ENCODE measurements at places on chromosomes 4 and X.

- no peak for DNase-seq
- no peak overlapping the region for H3K27ac ChIP-seq
- H3K4me3 ChIP-seq: no peak overlapping the region
- peaks cover 18% of the 10 kb centered on the region for H3K4me1 ChIP-seq
These were observed 206.6 kb upstream of the GYPA start for GRCh38 chr4:144347121-144347520.

DNA sequence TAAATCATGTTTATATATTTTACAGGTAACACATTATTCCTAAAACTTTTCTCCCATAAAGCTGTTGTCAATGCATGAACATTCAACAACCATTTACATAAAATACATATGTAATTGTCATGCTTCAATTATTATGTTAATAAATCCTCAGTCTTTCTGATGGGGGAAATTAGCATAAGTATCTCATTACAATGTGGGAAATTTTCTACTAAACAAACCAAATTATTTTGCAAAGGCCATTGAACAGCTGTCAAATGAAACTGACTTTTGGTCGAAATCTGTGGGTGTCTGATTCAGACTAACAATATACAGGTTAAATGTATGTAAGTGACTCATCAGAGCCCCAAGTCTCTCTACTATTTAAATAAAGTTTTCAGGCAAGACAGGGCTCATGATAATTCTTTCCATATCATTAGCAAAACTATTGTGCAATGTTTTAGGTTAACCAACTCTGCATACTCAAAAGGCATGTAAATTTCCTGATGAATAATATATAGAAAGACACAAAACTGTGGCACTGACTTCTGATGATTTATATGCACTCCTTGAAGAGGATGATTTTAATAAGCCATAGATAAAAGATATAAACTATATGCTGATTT is 795.3 kb upstream of the AADAT start:
- H3K27me3 ChIP-seq: peaks cover 2% of the 10 kb centered on the region
- H3K36me3 ChIP-seq: no peaks in the 10 kb centered on the region
- no peak for DNase-seq
- H3K27ac ChIP-seq: no peak overlapping the region

GRCh38 chr4:10698172-10698571 is 13.6 kb upstream of the CLNK start:
- no peak overlapping the region for H3K27ac ChIP-seq
- no peaks in the 10 kb centered on the region for H3K36me3 ChIP-seq
- no peaks in the 10 kb centered on the region for H3K27me3 ChIP-seq
- no peak for DNase-seq
- H3K4me3 ChIP-seq: no peak overlapping the region

- DNase-seq: no peak
- H3K4me1 ChIP-seq: peaks cover 25% of the 10 kb centered on the region
- peaks cover 41% of the 10 kb centered on the region for H3K27me3 ChIP-seq
- H3K4me3 ChIP-seq: peak overlapping the region; percentile 38
- H3K27ac ChIP-seq: no peak overlapping the region
These were observed 86.3 kb downstream of the BCOR start for GRCh38 chrX:40011322-40012038.

- DNase-seq: peak; percentile 3
- H3K4me1 ChIP-seq: peaks cover 6% of the 10 kb centered on the region
- no peak overlapping the region for H3K27ac ChIP-seq
- peaks cover 3% of the 10 kb centered on the region for H3K27me3 ChIP-seq
- H3K36me3 ChIP-seq: no peaks in the 10 kb centered on the region
These were observed 23.5 kb downstream of the NDP start for GRCh38 chrX:43949669-43950068.

DNA sequence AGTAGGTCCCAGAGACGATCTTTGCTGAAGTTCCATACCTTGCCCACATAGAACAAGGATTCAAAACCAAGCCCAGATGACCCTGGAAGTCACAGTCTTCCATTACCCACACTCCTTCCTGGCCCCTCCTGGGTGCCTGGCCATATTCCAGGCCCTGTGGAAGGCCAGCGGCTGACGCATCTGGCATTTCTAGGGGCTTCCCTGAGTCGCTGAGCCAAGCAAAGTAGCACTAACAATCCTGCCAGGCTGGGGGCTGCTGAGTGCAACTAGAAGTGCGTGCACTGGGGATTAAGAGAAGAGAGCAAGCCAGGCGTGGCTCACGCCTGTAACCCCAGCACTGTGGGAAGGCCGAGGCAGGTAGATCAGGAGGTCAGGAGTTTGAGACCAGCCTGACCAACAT is 175.2 kb upstream of the CPEB2 start:
- H3K4me1 ChIP-seq: peaks cover 7% of the 10 kb centered on the region
- no peak overlapping the region for H3K4me3 ChIP-seq
- DNase-seq: no peak
- no peak overlapping the region for H3K27ac ChIP-seq
- H3K27me3 ChIP-seq: peaks cover 7% of the 10 kb centered on the region
- H3K36me3 ChIP-seq: no peaks in the 10 kb centered on the region

DNA sequence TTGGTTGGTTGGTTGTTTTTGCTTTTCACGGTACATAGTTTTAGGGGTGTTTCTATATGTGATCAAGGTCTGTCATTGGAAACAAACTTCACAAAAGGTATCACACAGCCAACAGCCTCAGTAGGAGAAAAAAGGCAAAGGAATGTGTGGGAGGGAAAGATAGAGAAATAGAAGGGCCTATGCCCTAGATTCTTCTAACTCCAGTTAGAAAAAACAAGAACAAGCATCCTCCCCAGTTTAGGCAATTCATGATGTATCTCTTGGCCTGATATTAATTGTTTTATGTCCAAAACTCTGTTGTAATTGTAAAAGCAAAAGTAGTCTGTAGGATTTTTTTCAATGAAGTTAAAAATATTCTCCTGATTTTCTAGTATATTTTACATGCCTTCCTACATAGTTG is 192.4 kb upstream of the EDNRA start:
- H3K4me3 ChIP-seq: no peak overlapping the region
- no peaks in the 10 kb centered on the region for H3K4me1 ChIP-seq
- H3K36me3 ChIP-seq: no peaks in the 10 kb centered on the region
- no peaks in the 10 kb centered on the region for H3K27me3 ChIP-seq
- H3K27ac ChIP-seq: no peak overlapping the region
- DNase-seq: no peak

DNA sequence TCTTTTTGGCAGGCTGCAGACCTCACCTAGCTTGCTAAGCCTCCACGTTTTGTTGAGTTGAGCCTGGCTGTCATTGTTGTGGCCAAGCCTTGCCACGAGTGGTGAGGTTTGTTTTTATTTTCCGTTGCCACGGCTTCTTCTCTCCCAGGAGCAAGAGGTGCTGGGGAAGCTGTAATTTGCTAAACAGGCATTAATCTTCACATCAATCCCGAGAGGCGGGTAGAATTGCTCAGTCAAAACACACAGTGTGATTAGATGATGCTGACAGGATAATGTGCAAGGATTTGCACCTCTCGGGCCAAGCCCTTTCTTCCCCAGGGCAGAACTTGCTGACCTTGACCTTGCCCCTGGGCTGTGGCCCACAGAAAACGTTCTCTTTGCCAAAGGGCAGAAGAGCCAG is 72.2 kb upstream of the ATP6AP2 start:
- peaks cover 2% of the 10 kb centered on the region for H3K27me3 ChIP-seq
- H3K36me3 ChIP-seq: no peaks in the 10 kb centered on the region
- no peak for DNase-seq
- H3K4me3 ChIP-seq: no peak overlapping the region
- H3K4me1 ChIP-seq: no peaks in the 10 kb centered on the region
- H3K27ac ChIP-seq: no peak overlapping the region

DNA sequence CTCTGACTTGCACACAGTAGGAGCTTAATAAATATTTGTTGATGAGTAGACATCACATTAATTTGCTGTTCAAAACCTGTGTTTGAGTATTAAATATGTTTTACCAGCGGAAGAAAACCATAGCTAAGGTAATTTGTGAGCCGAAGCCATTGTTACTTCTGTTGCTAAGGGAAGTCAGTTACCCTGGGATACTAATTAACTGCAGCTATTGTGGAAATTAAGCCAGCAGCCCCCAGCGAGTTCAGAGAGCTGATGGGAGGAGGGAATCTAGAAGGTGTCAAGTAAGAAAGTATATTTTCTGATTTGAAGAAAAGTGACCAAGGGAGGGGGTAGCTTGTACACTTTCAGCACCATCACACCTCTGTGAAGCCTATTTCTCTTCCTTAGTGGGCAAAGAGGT is 76.7 kb upstream of the IGSF1 start:
- no peak overlapping the region for H3K4me3 ChIP-seq
- H3K4me1 ChIP-seq: no peaks in the 10 kb centered on the region
- DNase-seq: no peak
- no peak overlapping the region for H3K27ac ChIP-seq
- no peaks in the 10 kb centered on the region for H3K36me3 ChIP-seq

DNA sequence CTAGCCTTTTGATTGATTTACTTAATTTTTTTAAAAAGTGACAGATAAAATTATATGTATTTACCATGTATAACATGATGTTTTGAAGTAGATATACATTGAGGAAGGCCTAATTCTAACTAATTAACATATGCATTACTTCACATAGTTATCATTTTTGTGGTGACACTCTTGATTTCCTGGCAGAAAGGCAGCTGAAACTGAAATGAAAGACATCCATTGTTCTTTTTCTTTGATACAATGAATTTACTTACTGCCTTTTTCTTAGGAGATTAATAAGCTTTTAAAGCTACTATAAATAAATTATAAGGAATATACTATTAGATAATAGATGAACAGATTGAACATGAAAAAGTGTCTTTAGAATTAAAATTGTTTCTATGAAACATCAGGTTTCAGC is 26.7 kb downstream of the ANKRD50 start:
- H3K27me3 ChIP-seq: peaks cover 2% of the 10 kb centered on the region
- no peak overlapping the region for H3K4me3 ChIP-seq
- H3K4me1 ChIP-seq: no peaks in the 10 kb centered on the region

DNA sequence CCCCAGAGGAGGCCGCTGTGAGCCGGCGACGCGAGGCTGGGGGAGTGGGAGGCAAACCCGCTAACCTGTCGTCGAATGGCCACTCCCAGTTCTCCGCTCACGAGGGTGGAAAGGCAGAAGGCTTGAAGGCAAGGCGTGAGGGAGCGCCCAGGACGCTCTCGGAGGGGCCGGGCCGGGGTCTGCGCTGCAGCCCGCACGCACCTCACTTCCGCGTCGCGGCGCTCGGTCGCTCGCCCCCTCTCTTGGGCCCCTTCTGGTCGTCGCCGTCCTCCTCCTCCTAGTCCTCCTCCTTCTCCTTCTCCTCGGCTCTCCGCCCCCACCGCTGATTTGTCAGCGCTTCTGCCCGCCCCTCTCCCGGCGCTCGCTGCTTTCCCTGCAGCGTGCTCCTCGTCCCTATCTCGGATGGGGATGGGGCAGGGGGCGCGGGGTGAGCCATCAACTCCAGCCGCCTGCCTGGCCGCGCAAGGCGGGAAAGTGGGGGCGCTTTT is at the start of gene SNCA:
Gene SNCA (minus strand): TSS at position 265 of the 488 bp plus-strand sequence. CDS start 1,494 bp downstream, outside the sequence.
- H3K4me1 ChIP-seq: peaks cover 34% of the 10 kb centered on the region
- peaks cover 34% of the 10 kb centered on the region for H3K27me3 ChIP-seq
- peak within 1 kb of the TSS; percentile 73 for H3K4me3 ChIP-seq
- no peaks in the 10 kb centered on the region for H3K36me3 ChIP-seq
- H3K27ac ChIP-seq: no peak within 1 kb of the TSS

DNA sequence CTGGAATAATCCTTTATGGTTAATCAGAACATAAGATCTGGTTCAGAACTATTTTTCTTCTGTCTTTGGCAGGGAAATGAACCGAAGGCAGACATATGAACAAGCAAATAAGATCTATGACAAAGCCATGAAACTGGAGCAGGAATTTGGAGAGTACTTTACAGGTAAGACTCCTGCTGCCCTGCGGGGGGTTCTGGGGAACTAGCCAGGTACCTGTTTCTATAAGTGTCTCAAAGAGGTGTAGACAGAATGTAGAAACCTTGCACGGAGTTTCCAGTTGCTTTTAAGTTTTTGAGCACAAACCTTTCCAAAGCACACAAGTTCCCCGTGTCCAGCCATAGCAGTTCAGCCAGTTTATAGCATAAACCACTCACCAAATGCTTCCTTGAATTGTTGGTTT is 56.2 kb downstream of the DLG3 start:
- peaks cover under 1% of the 10 kb centered on the region for H3K27me3 ChIP-seq
- H3K4me3 ChIP-seq: no peak overlapping the region
- peaks cover 8% of the 10 kb centered on the region for H3K36me3 ChIP-seq
- no peak overlapping the region for H3K27ac ChIP-seq
- no peak for DNase-seq
- no peaks in the 10 kb centered on the region for H3K4me1 ChIP-seq

- H3K4me3 ChIP-seq: no peak overlapping the region
- H3K36me3 ChIP-seq: no peaks in the 10 kb centered on the region
- DNase-seq: no peak
- H3K27ac ChIP-seq: no peak overlapping the region
These were observed 16.6 kb upstream of the UBE2D3 start for GRCh38 chr4:102843938-102844337.

GRCh38 chr4:160375772-160376452 is 1273.0 kb downstream of the RAPGEF2 start:
- DNase-seq: no peak
- H3K27ac ChIP-seq: no peak overlapping the region
- no peaks in the 10 kb centered on the region for H3K36me3 ChIP-seq
- no peaks in the 10 kb centered on the region for H3K4me1 ChIP-seq

- no peak for DNase-seq
- no peak overlapping the region for H3K4me3 ChIP-seq
- peaks cover 25% of the 10 kb centered on the region for H3K27me3 ChIP-seq
- peaks cover 34% of the 10 kb centered on the region for H3K4me1 ChIP-seq
- no peak overlapping the region for H3K27ac ChIP-seq
These were observed 132.7 kb downstream of the PALLD start for GRCh38 chr4:168629566-168629965.

DNA sequence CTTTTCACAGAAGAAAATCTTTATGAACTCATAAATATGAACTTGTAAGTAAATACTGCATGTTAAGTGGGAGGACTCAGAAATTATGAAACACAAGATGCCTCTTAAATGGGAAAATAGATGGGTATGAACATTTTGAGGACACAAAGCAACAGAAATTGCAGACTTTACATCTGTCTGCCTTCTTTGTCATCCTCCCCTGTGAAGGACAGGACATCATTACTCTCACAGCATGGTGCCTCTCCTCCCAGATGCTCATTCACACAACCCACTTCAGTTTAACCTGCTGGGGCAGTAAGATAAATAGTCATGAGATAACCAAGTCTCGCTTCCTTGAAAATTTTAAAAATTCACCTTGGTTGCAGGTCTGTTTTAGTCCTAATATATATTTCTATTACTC is 144.5 kb downstream of the APBB2 start:
- no peaks in the 10 kb centered on the region for H3K27me3 ChIP-seq
- H3K4me3 ChIP-seq: no peak overlapping the region
- H3K4me1 ChIP-seq: no peaks in the 10 kb centered on the region
- no peak overlapping the region for H3K27ac ChIP-seq
- no peaks in the 10 kb centered on the region for H3K36me3 ChIP-seq
- DNase-seq: no peak
